ENCODE measurements at places on chromosomes 3 and 15.

DNA sequence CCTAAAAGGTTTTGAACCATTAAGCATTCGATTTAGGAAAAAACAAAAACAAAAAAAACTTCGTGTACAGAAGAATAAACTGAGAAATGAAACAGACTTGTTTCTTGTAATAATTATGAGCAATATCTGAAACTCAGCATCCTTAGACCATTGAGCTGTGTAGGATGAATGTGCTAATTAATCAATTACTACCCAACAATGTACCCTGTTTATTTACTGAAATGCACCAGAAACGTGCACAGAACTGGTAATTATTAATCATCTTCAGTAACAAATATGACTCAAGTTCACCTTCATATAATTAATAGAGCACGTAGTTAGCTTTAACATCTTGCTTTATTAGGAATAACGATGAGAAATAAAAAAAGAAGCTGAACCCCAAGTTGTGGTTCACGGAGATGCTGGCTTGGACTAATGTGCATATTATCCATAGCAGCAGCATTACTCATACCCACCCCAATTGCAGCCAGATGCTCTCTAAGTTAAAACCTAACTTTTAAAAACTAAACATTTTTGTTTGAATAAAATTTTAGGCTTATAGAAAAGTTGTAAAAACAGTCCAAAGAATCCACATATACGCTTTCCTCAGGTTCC, 10.2 kb upstream of the C15orf61 start:
- DNase-seq = no peak

DNA sequence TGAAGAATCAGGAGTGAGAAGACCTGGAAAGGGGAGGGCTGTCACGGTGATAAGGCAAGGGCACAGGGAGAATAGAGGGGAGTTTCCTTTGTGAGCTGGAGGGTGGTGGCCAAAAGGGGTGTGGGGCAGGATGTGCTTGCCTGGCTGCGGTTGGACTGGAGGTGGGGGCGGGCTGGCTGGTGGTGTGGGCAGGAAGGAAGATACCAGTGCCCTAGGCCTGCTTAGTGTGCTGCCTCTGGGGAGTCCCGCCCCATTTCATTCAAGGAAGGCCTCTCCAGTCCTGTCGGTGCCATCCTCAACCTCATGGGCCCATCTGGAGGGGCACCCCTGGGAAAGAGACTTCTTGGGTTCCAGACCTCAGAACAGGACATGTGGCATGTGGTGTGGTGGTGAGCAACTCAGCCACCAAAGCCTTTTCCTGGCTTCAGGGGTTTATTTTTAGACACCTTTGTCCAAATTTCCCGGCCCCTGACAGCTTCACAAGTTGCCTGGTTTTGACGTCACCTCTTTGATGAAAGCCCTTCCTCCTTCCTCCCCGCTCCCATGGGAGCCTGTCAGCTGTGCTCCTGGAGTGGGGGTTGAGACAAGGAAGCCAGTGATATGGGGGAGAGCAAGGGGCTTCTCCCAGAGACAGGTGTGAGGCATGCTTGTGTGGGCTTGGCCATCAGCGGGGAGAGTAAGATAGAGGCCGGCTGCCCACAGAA, 15.6 kb downstream of the TEX264 start:
- DNase-seq = no peak

DNA sequence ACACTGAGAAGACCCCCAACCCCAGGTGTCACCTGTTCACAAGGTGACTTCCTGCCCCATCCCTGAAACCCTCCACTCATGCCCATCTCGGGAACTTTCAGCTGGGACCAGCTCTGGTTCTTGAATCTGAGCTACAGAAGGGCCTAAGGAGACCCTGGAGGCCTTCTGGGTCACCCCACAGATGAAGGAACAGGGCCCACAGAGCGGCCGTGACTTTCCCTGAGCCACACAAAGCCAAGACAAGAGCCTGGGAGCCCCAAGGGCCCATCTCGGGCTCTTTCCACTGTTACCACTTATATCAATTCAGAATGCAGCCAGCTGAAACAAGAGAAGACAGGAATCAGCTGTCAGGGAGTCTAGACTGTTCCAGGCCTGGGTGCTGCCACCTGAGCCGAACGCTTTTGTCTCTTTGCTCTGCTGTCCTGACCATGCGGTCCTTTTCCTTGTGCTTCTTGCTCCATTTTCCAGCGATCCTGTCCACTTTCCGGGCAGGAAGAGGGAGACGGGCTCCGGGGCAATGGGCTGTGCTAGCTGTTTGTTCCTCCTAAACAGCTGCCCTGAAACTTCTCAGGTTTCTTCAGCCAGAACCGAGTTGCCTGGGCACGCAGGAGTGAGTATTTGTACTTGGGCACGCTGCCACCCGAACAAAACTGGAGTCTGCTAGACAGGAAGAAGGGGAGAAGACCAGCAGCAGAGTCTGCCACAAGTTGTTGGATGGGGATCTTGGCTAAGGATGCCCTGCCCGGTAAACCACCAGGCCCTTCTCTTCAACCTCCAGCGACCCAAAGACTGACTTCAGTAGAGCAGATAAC, 28.0 kb upstream of the PIGZ start:
- DNase-seq = no peak

- no peak for DNase-seq
Measured at GRCh38 chr3:18024715-18025114, 282.3 kb upstream of the TBC1D5 start.

DNA sequence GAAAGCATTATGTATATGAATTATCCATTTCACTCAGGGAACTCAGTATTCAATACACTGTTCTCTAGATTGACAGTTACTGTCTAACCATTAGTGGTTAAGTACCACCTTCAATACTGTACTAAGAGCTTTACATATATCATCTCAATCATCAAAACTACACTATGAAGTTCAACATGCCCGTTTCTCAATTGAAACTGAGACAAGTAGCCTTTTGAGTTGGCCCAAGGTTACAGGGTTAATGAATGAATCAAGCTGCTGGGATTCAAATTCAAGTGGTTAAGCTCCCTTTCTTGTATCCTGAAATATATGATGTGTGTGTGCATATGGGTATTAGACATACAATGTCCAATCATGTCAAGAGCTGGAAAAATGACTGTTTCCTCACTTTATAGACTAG, 5.8 kb downstream of the TASOR start:
- no peak for DNase-seq

- DNase-seq = no peak
Measured at GRCh38 chr3:124700880-124701684, 29.2 kb upstream of the UMPS start.

DNA sequence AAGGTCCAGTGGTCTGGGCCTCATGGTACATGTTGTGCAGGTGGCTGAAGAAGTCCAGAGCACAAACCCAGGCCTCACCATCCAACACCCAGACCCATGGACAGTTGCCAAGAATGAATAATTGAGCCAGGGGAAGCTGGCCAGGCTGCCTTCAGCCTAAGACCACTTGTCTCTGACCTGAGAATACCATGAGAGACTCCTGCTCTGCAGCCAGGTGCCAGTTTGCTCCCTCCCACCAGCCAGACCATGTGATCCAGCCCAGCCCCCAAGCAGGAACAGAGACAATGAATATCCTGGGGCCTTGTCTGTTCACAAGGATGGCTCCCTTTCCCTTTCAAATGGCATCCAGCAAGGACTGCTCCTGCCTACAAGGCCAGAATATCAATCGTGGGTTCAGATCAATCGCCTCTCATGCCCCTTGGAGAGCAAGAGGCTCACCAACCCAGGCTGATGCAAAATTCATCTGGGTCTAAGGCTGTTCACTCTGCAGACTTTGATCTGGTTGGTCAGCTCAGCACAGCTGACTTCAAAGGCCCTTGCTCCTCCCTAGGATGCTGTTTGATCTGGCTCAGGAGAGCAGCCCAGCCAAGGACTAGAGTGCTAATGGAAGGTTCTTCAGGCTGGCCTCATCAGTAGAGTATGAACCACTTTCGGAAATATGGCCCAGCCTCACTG, 13.4 kb downstream of the TRAIP start:
- DNase-seq = no peak

DNA sequence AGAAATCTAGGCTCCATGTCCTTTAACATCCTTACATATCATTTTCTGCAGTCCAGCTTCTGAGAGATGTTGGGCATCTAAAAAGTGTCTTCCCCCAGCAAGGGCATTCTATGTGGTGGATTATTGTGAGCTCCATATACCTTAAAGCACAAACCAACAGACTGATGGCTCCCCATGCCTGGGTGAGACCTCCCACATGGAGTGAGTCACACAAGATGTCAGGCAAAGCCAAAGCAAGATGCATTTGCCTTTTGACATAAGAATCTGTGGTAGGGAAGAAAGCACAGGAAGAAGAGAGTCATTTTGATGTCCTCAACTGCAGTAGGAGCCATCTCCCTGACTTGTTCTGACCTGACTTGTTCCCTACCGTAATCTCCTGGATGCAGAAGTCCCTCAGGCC, 238.7 kb upstream of the EIF1B start:
- DNase-seq = no peak

DNA sequence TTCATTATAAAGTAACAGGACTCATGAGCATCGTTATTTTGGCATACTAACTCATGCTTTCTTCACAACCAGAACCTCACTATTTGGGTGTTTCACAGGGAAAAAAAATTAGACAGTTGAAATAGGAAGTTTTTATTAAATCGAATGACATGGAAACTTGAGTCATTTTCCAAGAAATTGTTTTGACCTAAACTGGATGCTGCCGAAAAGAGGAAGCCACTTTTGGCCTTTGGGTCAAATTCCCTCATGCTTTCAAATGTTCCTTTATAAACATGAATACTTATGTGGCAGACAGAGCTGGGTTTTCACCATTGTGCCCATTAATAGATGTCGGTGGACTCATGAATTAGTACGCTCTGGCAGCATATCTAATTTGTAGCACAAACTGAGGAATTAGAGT, 224.9 kb downstream of the MCTP2 start:
- DNase-seq = no peak

DNA sequence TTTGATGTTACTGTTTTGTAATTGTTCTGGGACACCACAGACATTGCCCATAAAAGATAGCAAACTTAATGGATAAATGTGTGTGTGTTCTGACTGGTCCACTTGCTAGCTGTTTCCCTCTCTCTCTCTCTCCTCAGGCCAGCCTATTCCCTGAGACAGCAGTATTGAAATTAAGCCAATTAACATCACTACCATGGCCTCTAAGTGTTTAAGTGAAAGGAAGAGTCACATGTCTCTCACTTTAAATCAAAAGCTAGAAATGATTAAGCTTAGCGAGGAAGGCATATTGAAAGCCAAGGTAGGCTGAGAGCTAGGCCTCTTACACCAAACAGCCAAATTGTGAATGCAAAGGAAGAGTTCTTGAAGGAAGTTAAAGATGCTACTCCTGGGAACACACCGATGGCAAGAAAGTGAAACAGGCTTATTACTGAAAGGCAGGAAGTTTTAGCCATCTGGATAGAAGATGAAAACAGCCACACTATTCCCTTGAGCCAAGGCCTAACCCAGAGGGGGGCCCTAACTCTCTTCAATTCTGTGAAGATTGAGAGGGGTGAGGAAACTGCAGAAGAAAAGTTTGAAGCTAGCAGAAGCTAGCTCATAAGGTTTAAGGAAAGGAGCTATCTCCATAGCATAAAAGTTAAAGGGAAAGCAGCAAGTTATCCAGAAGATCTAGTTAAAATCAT, 295.1 kb downstream of the CHST2 start:
- DNase-seq = no peak

GRCh38 chr3:120364821-120365220, 15.7 kb upstream of the LRRC58 start:
- DNase-seq = no peak

GRCh38 chr3:125238759-125239158, 26.2 kb upstream of the SLC12A8 start:
- DNase-seq = no peak

DNA sequence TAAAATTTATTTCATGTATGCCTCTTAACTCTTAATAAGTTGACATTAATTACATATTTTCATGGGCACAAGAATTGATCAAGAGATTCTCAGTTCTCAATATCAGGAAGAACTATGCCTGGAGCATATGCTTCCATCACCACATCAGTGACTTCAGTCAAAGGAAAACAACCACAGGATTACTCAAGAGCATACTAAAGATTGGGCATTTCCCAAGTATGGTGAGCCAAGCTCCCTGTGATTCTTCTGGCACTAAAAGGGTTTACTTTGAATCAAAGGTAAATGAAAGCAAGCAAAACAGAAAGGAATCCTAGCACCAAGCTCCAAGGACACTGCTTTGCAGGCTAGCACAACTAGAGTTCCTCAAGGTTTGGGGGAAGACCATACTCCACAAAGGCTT, 44.6 kb downstream of the FMN1 start:
- no peak for DNase-seq

GRCh38 chr3:8653800-8654408, 9.3 kb upstream of the SSUH2 start:
- DNase-seq = no peak

GRCh38 chr3:158727206-158728060, 4.8 kb downstream of the RARRES1 start:
- peak; percentile 55 for DNase-seq

DNA sequence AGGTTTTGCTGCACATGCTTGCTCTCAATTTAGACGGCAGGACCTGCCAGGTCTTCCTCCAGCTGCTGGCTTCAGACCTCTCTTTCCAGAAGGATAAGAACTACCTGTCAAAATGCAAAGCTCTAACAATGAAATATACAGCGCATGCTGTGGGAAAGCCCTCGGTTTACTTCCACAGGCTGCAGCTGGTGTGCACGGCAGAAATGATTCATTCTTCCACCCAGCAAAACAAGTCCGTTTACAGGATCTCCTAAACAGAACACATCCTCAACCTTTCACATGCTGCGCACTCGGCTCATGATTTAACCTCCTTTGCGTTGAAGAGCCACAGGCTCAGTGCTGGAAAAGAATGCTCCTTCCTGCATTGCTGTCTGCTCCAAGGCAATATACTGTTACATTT, 92.4 kb upstream of the WNT5A start:
- no peak for DNase-seq

DNA sequence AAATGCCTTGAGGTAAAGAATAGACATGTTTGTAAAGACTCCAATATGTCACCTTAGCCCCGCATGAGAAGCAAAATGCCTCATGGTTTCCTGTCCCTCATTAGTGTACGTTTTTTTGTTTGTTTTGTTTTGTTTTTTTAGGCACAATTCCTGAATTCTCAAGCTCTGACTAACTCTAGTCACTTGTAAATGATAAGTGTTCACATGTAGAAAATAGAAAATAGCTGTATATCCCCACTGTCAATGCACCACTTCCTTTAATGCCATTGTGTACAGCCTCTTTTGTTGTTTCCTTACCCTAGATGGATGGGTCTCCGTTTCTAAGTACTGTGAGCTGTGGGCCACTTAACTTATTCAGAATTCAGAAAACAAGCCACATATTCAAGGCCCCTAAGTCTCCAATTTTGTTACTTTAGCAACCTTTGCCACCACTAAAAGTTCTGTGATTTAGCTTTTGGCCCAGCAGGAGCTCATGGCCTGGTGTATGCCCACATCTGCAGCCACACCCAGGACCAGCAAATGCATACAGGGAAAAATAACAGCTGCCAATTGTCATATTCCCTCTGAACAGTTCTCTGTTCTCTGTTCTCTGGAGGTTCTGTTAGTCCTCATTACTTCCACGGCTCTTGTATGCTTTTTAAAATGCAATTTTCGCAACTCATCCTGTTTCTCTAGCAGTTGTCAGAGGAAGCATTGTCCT, 655.5 kb downstream of the GBE1 start:
- DNase-seq = no peak

GRCh38 chr3:49701388-49702077, 12.2 kb downstream of the RNF123 start:
- no peak for DNase-seq

All from SHP77 (cell line).